ENCODE measurements at places on chromosomes 6 and 20.

- no peak for DNase-seq
Observed at GRCh38 chr6:11244387-11245126, 12.1 kb upstream of the NEDD9 start.

GRCh38 chr6:80438772-80439171 lies 332.3 kb downstream of the BCKDHB start:
- DNase-seq = no peak

GRCh38 chr6:84392261-84392660 lies 164.8 kb upstream of the CEP162 start:
- DNase-seq = no peak

DNA sequence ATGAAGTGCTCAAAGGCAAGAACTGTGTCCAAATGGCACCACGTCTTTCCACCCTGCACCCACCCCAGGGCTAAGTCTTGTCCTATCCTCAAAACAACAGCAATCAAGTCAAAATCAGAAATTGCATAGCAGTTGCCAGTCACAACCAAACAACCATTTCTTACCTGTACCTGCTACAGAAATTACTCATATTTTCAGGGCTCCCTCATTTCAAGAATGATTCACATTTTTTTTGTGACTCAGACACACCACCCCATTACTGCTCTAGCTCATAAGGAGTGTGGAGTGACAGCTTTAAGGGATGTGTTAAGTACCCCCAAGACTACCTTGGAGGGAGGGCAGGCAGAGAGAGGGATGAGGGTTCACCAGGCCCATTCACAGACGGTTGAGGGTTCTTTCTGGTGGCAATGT lies 111.7 kb downstream of the TRERF1 start:
- DNase-seq = no peak

DNA sequence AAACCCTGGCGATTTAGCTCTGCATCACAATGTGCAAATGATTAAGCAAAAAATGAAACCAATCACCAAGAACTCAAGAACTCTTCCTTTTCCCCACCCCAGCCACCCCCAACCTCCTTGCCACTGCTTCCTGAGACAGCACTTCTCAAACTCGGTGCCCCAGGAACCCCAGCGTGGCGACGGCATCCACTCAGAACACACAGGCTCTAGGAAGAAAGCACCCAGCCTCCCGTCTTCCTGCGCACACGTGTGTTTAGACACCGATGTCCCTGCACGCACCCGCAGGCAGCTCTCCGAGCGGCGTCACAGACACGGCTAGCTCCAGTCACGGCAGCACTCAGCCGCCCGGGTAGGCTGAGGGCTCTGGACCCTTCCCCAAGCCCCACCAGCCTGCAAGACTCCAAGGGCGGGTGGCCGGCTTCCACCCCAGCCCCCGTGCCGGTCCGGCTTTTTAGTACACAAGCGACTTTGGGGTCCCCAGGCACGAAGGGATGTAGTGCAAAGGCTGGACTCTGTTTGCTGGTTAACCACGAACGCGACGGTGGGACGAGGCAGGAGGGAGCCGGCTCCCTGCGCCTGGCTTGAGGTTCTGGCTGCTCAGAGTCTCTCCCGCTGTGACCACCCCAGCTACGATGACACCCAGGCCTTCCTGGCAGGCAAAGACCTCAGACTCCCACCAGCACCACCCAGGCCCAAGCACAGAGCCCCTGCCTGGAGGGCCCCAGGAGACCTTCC lies 51.9 kb downstream of the KCNQ2 start:
- DNase-seq = no peak

GRCh38 chr6:108118810-108119768 lies 44.5 kb upstream of the OSTM1 start:
- DNase-seq = no peak

- no peak for DNase-seq
Observed at GRCh38 chr6:136723780-136724179, 68.5 kb downstream of the MAP3K5 start.

DNA sequence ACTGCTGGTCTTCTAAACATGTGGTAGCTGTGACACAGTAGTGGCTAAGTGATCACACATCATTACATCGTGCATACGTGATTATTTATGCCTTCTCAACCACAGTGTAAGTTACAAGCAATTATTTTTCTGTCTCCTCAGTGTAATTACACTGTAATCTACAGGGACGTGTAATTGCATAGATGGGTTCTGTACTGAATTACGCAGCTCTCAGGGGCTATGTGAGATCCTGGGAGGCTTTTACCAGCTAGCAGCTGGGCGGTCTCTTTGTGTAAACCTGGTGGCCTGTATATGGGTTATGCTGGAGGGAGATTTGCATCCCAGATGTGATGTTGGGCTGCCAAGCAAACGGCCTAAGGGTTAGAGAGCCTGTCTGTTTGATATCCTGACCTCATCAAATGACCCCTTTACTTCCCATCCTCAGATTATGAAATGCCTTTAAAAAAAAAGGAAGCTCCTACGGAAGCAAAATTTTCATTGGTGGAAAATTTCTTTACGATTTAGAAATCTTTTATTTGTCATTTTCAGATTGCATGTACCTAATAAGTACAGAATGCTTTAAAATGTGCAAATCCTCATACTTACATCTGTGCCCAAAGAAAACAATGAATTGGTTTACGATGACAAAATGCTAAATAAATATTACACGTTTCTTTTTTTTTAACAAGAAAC lies 402.8 kb upstream of the JAG1 start:
- DNase-seq = no peak

DNA sequence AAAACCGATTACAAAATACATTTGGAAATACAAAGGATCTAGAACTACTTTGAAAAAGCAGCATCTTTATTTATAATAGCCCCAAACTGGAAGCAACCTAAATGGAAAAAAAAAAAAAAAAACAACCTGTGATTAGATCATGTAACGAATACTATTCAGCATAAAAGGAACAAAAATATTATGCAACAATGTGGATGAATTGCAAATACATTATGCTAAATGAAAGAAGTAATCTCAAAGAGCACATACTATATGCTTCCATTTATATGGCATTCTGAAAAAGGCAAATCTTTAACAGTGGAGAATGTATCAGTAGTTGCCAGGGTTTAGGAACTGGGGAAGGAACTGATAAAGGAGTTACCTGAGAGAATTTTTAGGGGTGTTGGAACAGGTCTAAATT lies 28.9 kb downstream of the IRAK1BP1 start:
- no peak for DNase-seq

GRCh38 chr20:64154590-64155257 lies 9.5 kb upstream of the MYT1 start:
- no peak for DNase-seq

DNA sequence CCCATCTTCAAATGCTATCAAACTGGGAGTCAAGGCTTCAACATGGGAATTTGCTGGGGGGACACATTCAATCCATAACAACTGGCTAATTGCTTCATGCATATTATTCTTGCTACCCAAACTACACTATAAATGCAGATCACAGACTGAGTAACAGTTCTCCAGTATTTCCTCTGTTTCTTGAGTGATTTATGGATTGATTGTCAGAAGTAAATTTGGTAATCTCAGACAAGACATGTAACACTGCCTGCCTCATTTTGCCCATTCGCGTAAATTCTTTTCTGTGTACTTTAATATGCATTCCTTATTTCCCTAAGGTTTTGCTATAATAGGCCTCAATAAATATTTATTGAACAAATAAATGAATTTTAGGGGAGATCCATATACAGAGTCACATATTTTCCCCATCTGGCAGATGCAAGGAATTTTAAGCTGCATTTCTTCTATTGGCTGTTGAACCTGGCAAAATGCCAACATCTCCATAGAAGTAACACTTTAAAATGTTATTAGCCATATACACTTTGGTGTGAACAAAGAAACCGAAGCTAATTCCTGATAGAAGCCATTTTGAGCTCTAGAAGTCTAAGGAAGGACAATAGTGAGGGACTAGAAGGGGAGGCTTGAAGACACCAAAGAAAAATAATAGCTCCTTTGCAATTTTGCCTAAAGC lies 98.2 kb downstream of the QRSL1 start:
- DNase-seq = no peak

- DNase-seq = no peak
Observed at GRCh38 chr6:132872923-132873322, 58.6 kb downstream of the RPS12 start.

DNA sequence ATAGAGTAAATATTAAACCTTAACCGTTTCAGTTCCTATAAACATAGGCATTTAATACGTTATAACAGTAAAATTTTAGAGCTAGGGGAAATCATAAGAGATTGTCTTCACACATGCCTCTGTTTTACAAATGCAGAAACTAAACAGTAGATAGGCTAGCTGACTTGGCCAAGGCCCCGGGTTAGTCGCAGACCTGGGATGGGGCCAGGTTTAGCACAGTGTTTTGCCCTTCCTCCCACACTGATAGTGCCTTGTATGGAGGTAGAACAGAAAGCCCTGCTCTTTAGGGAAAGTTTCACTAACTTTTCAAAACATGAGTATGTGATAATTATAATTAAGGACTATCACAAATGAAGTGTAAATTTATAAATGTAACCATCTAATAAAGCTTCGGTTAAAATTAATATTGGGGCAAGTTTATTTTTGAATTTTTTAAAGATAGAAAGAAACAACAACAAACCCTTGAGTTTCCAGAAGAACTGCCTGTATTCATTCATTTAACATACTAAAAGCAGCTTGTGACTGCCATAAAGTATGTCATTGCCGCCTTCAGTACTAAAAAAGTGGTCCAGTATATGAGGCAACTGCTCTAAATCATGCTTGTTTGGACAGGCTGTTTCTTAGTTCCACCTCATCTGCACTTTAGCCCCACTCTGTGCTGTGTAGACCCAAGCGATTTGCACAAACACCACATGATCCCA lies 62.5 kb upstream of the LOC128125822 start:
- no peak for DNase-seq

- DNase-seq = no peak
Observed at GRCh38 chr6:106787327-106788196, 158.2 kb downstream of the QRSL1 start.

DNA sequence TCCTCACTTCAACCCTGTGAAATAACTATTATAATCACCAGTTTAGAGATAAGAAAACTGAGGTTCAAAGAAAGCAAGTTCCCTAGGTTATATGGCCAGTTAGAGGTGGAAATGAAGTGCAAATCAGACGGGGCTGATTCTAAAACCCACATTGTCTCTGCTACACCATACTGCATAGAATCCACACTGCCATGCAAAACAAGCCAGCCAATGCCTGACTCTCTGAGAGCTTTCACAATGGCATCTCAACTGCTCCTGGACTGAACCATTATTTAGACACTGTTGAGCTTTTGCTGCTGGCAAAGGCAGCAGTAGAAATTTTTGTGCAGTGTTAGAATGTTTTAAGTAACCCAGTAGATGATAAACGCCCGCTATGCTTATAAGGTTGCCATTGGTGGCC lies 195.2 kb upstream of the CNR1 start:
- DNase-seq = no peak

- DNase-seq = no peak
Observed at GRCh38 chr20:9235518-9235917, 166.6 kb downstream of the PLCB4 start.

DNA sequence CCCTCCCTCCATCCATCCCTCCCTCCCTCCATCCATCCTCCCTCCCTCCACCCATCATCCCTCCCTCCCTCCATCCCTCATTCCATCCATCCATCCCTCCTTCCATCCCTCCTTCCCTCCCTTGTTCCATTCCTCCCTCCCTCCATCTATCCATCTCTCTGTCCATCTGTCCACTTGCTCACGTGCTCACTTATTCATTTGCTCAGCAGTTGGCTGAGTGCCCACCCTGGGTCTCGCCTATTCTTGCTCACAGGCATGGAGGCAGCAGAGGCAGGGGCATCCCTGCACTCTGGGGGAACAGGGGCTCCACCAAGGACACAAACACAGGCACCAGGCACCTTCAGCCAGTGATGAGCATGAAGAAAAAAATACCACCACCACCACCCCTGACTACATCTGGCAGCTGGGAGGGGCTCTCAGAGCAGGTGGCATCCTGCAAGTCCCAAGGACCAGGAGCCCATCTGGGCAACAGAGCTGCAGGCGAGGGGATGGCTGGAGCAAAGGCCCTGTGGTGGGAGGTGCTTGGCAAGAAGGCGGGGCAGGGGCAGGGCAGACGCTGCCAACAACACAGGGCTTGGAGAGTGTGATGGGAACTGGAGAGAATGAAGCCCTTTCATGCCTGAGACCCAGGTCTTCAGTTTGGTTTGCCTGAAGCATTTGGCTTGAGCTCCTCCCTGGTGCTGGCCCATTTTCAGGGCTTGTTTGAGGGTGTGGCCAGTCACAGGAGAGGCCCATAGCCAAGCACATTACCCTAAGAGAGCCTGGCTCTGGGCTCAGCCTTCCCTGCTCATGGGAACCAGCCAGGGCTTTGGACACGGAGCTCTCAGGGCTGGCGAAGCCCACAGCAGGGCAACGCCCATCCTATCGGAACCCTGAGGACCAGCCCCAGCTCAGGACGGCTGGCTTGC lies 40.2 kb upstream of the MRGBP start:
- DNase-seq = no peak

Data from activated CD4-positive, CD25-positive, alpha-beta regulatory T cell (primary cell).